ENCODE measurements at places on chromosomes 5 and 9. TPM values are rescaled to one million over a fixed set of nuclear protein-coding genes. Genes with fewer than 3 reads are reported as not detected.

ZFP2 gene
- 0.56 TPM for total RNA-seq

PCDHGB6 gene
- 2.8 TPM for total RNA-seq

CDH9 gene
- total RNA-seq, result not detected

DNA sequence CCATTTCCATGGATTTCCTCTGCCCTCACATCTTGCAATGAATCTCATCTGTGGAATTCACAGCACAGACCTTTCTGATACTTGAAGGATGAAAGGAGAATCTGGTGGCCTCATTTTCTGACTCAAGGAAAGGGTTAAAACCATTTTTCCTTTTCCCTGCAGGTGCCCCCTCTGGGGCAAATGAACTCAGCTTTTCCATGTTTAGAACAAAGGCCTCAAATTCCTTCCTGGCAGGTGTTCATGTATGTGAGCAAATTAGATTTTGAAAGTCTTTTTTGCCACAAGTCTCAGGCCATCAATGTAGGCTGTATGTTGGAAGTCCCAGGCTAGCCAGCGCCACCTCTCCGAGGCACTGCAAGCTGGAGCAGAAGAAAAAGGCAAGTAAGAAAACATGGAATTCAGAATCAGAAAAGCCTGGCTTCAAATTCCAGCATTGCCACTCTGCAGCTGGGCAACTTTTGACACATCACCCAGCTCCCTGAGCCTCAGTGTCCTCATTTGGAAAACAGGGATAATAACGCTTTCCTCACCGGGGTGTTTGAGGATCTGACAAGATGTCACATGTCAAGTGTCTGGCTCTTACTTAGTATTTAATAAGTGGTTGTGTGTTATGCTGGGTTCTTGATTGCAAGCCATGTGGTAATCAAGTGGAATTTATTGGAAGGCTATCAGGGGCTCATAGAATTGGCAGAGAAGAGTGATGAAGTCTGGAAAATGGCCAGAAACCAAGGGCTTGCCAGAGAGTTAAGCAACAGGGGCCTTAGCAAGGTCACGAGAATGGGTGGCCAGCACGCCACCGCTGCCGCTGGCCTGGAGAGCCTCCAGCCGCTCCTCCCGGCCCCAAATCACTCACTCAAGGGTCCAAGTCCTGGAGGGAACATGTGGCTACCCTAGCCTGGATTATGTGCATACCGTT is 48.4 kb upstream of the SMIM23 start:
- no peak overlapping the region for H3K4me3 ChIP-seq
- peaks cover 23% of the 10 kb centered on the region for H3K27me3 ChIP-seq
- H3K4me1 ChIP-seq, result no peaks in the 10 kb centered on the region
- no peak for DNase-seq

CDX1 gene
- 0.18 TPM for total RNA-seq

GRCh38 chr5:18533137-18533536 is 898.9 kb downstream of the TAF11L14 start:
- no peak overlapping the region for H3K4me3 ChIP-seq
- no peaks in the 10 kb centered on the region for H3K4me1 ChIP-seq
- no peak for DNase-seq

GRCh38 chr5:122076669-122077365 is 1.2 kb downstream of the LOX start:
- peaks cover 11% of the 10 kb centered on the region for H3K36me3 ChIP-seq
- DNase-seq, result peak; percentile 76
- peak overlapping the region; percentile 83 for H3K4me3 ChIP-seq

DNA sequence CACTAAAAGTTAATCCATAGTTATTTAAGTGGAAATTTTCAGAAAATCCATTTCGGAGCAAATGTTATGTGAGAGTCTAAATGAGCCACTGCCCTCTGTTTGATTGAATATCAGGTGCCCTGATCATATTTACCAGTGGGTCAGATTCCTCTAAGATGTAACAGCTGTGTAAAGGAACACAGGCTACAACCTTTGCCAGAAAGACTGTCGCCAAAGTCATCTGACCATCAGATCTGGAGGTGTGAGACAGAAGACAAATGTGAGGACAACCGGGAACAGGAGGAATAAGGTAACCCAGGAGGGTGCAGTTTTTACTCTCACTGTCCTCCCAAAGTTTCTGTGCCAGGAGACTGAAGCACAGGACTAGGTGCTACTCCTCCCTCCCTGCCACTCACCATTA is 90.8 kb downstream of the CAAP1 start:
- no peaks in the 10 kb centered on the region for H3K27me3 ChIP-seq
- H3K4me3 ChIP-seq, result no peak overlapping the region
- DNase-seq, result no peak
- H3K36me3 ChIP-seq, result no peaks in the 10 kb centered on the region

CSF2 gene
- total RNA-seq, result not detected

- H3K4me1 ChIP-seq, result no peaks in the 10 kb centered on the region
- H3K27me3 ChIP-seq, result no peaks in the 10 kb centered on the region
- H3K4me3 ChIP-seq, result no peak overlapping the region
- peak; percentile 23 for DNase-seq
These were observed 298.4 kb upstream of the PRDM9 start for GRCh38 chr5:23208959-23209431.

GRCh38 chr5:14161825-14162556 is 18.8 kb downstream of the TRIO start:
- no peak overlapping the region for H3K4me3 ChIP-seq
- no peak for DNase-seq
- peaks cover 31% of the 10 kb centered on the region for H3K36me3 ChIP-seq
- no peaks in the 10 kb centered on the region for H3K27me3 ChIP-seq
- peak overlapping the region; percentile 58 for H3K27ac ChIP-seq

SPINK4 gene
- not detected for total RNA-seq

DNA sequence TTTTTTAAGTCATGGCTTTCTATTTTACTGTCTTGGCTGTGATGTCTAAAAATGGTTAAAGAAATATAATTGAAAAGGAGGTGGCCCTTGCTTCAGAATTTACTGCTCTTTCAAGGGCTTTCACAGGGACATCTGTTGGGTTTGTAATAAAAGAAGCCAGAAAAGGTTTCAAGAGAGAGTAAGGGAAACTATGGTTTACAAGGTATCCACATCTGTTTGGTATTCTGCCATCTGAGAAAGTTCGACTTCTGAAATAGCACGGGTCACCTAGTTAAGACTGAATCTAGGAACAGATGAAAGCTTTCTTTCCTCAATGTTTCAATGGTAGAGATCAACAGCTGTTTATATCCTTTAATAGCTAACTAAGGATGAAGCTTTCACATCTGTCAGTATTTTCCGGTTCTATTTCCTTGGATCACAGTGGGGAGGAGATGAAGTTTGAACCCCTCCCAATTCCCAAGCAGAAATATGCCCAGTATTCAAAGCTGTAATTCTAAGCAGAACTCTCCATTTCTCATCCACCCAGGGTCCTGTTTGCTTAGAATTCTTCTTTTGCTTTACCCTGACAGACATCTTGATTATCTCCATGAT is 72.8 kb upstream of the IFNK start:
- no peak overlapping the region for H3K4me3 ChIP-seq
- no peaks in the 10 kb centered on the region for H3K27me3 ChIP-seq
- H3K27ac ChIP-seq, result no peak overlapping the region
- no peaks in the 10 kb centered on the region for H3K4me1 ChIP-seq
- no peaks in the 10 kb centered on the region for H3K36me3 ChIP-seq

GRCh38 chr9:89183146-89183545 is 4.5 kb upstream of the SHC3 start:
- no peak overlapping the region for H3K4me3 ChIP-seq
- no peaks in the 10 kb centered on the region for H3K27me3 ChIP-seq

- peak within 1 kb of the TSS; percentile 72 for H3K4me3 ChIP-seq
- DNase-seq, result peak; percentile 99
- no peaks in the 10 kb centered on the region for H3K36me3 ChIP-seq
- H3K4me1 ChIP-seq, result peaks cover 2% of the 10 kb centered on the region
- no peaks in the 10 kb centered on the region for H3K27me3 ChIP-seq
These were observed at the start of the genes MRPS27 and PTCD2 for GRCh38 chr5:72319976-72320752. Gene MRPS27, minus strand, starts transcription at chr5:72320240. Its CDS starts 19 bp downstream, at chr5:72320221. Gene PTCD2, plus strand, starts transcription at chr5:72320373. Its CDS starts 10 bp downstream, at chr5:72320383.

GRCh38 chr9:125985998-125986655 is 239.0 kb downstream of the PBX3 start:
- no peaks in the 10 kb centered on the region for H3K4me1 ChIP-seq
- H3K27me3 ChIP-seq, result peaks cover 22% of the 10 kb centered on the region
- H3K27ac ChIP-seq, result no peak overlapping the region
- no peaks in the 10 kb centered on the region for H3K36me3 ChIP-seq
- no peak overlapping the region for H3K4me3 ChIP-seq
- no peak for DNase-seq

CDKN2A gene
- 17.5 TPM for total RNA-seq

DNA sequence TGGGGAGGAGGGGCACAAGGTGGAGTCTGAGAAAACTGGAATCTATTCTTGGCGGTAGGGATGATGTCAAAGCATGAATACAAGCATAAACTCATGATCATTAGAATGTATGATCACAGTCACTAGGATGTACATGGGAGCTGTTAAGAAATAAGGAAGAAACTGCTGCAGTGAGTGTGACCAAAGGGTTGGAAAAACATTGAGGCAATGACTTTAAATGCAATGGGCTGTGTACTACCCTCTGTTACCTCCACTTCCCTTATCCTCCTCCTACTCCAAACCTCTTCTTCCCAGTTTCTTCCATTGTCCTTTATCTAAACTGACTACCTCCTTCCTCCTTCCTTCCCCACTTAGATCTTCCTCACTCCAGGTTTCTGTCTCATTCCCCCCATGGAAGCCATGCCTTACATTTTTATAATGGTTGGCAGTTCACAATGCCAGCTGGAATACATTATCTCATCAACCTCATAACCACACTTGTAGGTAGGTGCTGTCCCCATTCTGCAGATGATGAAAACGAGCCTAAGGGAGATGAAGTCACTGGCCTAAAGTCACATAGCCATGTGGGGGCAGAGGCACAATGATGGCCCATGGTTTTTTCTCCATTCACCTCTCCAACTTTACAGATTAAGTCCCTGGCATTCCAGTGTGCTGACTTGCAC is 21.9 kb upstream of the TNFSF15 start:
- H3K27ac ChIP-seq, result no peak overlapping the region
- no peaks in the 10 kb centered on the region for H3K36me3 ChIP-seq
- H3K4me3 ChIP-seq, result no peak overlapping the region
- peaks cover 34% of the 10 kb centered on the region for H3K27me3 ChIP-seq
- no peak for DNase-seq

DNA sequence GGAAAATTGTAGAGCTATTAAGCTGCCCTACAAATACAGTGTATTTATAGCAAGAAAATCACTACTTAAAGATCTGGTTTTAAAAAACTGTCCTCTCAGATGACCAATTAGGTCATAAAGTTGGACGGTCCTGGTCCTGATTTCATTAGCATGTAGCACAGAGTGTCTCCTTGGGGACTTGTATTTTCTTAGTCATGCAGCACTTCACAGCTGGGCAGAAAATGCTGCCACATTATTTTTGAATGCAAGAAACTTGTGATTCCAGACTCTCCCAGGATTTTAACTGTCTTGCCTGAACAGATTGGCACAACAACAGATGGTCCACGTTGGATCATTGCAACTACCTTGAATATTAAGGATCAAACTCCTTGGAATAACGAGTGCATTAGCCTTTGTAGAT is 348.1 kb upstream of the SGCD start:
- H3K4me3 ChIP-seq, result no peak overlapping the region
- peaks cover 12% of the 10 kb centered on the region for H3K4me1 ChIP-seq

DNA sequence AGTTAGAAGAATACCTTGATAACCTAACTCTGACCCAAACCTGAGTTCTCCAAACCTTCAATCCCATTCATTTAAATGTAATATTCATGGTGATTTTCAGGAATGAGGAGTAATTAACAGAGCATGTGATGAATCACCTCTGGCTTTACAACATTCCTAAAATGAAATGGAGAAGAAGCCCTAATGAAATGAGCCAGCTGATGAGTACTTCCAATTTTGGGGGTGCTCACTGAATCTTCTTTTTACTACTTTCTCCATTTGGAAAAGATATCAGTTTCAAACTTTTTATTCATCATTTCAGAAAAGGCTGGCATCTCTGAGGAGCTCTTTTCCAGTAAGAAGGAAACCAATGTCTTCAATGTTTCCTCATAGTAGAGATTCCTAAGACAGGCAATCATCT is 2.9 kb upstream of the SPINK5 start:
- no peaks in the 10 kb centered on the region for H3K4me1 ChIP-seq
- DNase-seq, result no peak
- no peak overlapping the region for H3K27ac ChIP-seq
- no peaks in the 10 kb centered on the region for H3K36me3 ChIP-seq

GRCh38 chr5:14749579-14750101 is 85.1 kb downstream of the OTULIN start:
- peaks cover 4% of the 10 kb centered on the region for H3K36me3 ChIP-seq
- DNase-seq, result peak; percentile 8
- H3K27me3 ChIP-seq, result no peaks in the 10 kb centered on the region
- H3K4me3 ChIP-seq, result no peak overlapping the region
- 0 out of 2 replicates have a peak, but pooled peaks cover 2% of the 10 kb centered on the region for H3K4me1 ChIP-seq

GRCh38 chr5:91956738-91957137 is 573.6 kb upstream of the ARRDC3 start:
- H3K27me3 ChIP-seq, result no peaks in the 10 kb centered on the region
- H3K36me3 ChIP-seq, result no peaks in the 10 kb centered on the region
- no peak overlapping the region for H3K4me3 ChIP-seq
- H3K4me1 ChIP-seq, result no peaks in the 10 kb centered on the region
- no peak for DNase-seq
- no peak overlapping the region for H3K27ac ChIP-seq

DNA sequence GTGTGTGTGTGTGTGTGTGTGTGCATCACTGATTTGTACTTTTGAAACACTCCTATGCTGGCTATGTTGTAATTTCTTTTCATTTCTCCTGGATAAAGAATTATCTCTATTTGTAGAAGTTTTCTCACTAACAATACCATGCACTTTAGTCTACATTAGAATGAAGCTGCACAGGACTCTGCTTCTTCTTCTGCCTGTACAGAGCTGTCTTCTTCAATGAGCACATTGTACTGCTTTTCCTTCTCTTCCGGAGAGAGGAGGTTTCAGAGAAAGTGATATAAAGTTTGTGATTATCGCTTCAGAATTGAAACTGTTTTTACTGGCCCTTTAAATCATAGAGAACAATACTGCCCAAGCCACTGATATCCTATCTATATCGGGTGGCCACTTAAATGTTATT is 677.0 kb downstream of the NR2F1-AS1 start:
- H3K4me1 ChIP-seq, result peaks cover 3% of the 10 kb centered on the region
- DNase-seq, result no peak
- H3K27me3 ChIP-seq, result no peaks in the 10 kb centered on the region
- H3K4me3 ChIP-seq, result no peak overlapping the region
- H3K36me3 ChIP-seq, result no peaks in the 10 kb centered on the region

- 0 out of 2 replicates have a peak, but pooled peaks cover 2% of the 10 kb centered on the region for H3K36me3 ChIP-seq
- no peaks in the 10 kb centered on the region for H3K4me1 ChIP-seq
- H3K4me3 ChIP-seq, result no peak overlapping the region
- H3K27ac ChIP-seq, result no peak overlapping the region
These were observed 146.6 kb downstream of the KDM4C start for GRCh38 chr9:6904371-6904770.

GADD45G gene
- not detected for total RNA-seq

CD180 gene
- total RNA-seq, result not detected
